ENCODE measurements at places on chromosomes 7 and 10. TPM values are rescaled to one million over a fixed set of nuclear protein-coding genes. Genes with fewer than 3 reads are reported as not detected.

GRCh38 chr7:49773218-49773935 lies at the start of gene VWC2:
Gene VWC2, plus strand, starts transcription at chr7:49773638. Its CDS starts 1,798 bp downstream, at chr7:49775436.
- DNase-seq, result no peak
- no peaks in the 10 kb centered on the region for H3K36me3 ChIP-seq
- H3K4me3 ChIP-seq, result no peak within 1 kb of the TSS
- peaks cover 58% of the 10 kb centered on the region for H3K27me3 ChIP-seq
- H3K27ac ChIP-seq, result no peak within 1 kb of the TSS
- H3K4me1 ChIP-seq, result peaks cover 4% of the 10 kb centered on the region

GRCh38 chr7:101108961-101109360 lies 17.9 kb upstream of the SERPINE1 start:
- H3K4me3 ChIP-seq, result no peak overlapping the region
- peaks cover 5% of the 10 kb centered on the region for H3K27me3 ChIP-seq
- DNase-seq, result no peak
- no peaks in the 10 kb centered on the region for H3K36me3 ChIP-seq

RRP12 gene
- 70.1 TPM for total RNA-seq

- no peak overlapping the region for H3K4me3 ChIP-seq
- H3K27me3 ChIP-seq, result no peaks in the 10 kb centered on the region
- no peak for DNase-seq
- no peaks in the 10 kb centered on the region for H3K4me1 ChIP-seq
These were observed 39.7 kb downstream of the AGAP3 start for GRCh38 chr7:151125846-151126481.

DNA sequence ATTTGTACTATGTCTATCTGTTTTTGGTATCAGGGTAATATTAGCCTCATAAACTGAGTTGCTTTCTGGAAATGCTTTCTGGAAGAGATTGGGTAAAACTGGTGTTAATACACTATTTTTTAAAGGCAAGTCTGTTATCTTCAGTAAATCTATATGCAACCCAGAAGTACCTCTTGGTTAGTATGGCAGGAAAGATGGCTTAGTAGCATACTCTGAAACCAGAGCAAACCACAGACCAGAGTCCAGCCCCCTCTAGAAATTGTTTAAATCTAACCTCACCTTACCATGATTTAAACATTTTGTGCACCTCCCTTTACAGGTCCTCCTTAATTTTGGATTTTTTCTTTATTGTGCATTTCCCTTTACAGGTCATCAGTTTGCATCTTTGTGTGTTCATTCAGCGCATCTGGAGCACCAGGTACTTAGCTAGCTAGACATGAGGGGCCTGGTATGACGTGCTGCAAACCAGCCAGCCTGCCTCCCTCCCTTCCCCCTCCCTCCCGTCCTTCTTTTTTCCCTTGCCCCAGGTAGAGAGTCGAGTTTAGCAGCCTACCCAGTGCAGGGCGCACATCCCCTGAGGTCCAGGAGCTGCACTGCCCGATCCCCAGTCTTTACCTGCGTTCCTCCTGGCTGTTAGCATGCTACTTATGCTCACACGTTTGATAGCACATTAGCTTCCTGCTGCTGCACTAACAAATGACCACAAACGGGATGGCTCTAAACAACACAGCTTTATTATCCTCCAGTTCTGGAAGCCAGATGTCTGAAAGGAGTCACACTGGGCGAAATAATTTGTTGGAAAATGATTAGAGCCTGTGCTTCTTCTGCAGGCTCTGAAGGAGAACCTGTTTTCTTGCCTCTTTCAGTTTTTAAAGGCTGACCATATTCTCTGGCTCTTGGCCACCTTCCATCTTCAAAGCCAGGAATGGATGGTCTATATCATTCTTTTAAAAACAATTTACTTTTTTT lies 299.9 kb upstream of the HABP2 start:
- no peaks in the 10 kb centered on the region for H3K36me3 ChIP-seq
- DNase-seq, result no peak
- H3K27ac ChIP-seq, result no peak overlapping the region
- no peak overlapping the region for H3K4me3 ChIP-seq

TDRD1 gene
- total RNA-seq, result 0.11 TPM

TIMM23B gene
- 23.5 TPM for total RNA-seq

Measured in activated T-helper 2 cell treated with anti-CD3 and anti-CD28 coated beads, Interferon-gamma antibody, Interleukin-2, Interleukin-4, amounts not matched to agents 10 μg/mL and 5 μg/mL and 100 μg/mL, durations not matched to agents 14 hours and 24 hours and 36 hours (primary cell).